Amygdala (tissue), 56 donors: ENCODE measurements at places on chromosomes 3 and 15.

- DNase-seq: no peak
Observed at GRCh38 chr15:73156431-73157191, 104.3 kb downstream of the NEO1 start.

GRCh38 chr15:62145015-62145735, 19.9 kb downstream of the C2CD4B start:
- no peak for DNase-seq

- no peak for DNase-seq
Observed at GRCh38 chr3:129658110-129658843, 51.8 kb upstream of the PLXND1 start.

- DNase-seq: no peak
Observed at GRCh38 chr3:194176274-194176991, 40.5 kb downstream of the HES1 start.

DNA sequence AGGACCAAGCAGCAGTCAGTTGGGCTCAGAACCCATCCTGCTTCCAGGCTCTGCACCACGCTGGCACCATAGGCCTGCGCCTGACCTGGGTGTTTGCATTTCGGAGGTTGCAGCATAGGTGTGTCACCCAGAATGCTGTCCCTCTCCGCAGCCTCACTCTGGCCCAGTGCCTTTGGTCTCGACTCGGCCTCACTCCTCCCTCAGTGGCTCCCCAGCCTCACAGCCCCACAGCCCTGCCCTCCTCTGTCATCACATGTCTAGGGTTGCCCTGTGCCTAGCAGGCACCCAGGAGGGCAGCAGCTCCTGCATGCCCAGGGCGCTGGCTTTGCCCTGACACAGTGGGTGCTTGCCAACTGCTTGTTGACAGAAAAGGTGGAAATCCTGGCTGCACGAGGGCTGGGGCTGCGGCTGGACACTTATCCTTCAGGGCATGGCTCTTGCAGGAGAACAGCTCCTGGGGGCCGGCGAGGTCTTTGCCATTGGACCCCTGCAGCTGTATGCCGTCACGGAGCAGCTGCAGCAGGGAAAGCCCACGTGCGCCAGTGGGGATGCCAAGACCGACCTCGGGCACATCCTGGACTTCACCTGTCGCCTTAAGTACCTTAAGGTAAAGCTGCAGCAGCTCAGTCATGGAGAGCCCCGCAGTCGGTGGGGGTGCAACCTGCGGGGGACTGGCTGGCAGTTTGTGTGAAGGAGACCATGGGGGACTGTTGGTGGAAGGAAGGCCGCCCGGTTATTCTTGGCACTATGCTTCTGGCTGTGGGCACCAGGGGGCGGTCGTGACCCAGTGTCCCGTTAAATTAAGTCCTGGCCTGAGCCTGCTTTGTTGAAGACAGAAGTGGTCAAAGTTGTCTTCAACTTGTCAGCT, 16.2 kb downstream of the NISCH start:
- DNase-seq: no peak

DNA sequence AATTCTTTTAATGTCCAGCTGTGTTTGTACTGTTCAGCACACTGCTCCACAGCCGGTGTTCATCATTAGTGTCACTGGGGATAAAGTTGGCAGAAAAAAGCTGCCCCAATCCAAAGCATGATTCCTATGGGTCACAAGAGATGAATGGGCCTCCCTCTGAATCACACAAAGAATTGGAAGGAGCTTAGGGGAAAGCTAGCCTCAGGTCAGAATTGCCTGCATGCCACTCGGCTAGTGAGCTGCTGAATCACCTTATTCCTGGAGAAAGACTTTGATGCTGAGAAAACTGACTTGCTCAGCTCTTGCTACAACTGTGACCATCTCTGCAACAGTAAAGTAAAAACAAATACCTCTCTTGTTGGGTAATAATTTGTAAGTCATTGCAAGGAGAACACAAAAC, 3.5 kb downstream of the CCK start:
- DNase-seq: no peak

GRCh38 chr3:135329479-135329878, 534.4 kb downstream of the EPHB1 start:
- no peak for DNase-seq

GRCh38 chr3:7367968-7368367, 507.1 kb downstream of the GRM7 start:
- no peak for DNase-seq

GRCh38 chr3:26559227-26559626, 63.3 kb upstream of the LRRC3B start:
- DNase-seq: no peak

GRCh38 chr3:137347817-137348368, 390.1 kb downstream of the IL20RB start:
- no peak for DNase-seq

- DNase-seq: no peak
Observed at GRCh38 chr3:11948866-11949265, 55.3 kb upstream of the SYN2 start.

GRCh38 chr15:71806452-71806931, 3.9 kb upstream of the NR2E3 start:
- no peak for DNase-seq

- no peak for DNase-seq
Observed at GRCh38 chr3:177609613-177610012, 412.3 kb upstream of the TBL1XR1 start.
